ENCODE measurements at places on chromosomes 6 and 20. TPM values are rescaled to one million over a fixed set of nuclear protein-coding genes. Genes with fewer than 3 reads are reported as not detected.

PDE7B gene
- total RNA-seq = 7.1 TPM

CAP2 gene
- total RNA-seq = 21.3 TPM

GGTLC1 gene
- total RNA-seq = not detected

TTLL9 gene
- total RNA-seq = not detected

EEF1A2 gene
- 32.6 TPM for total RNA-seq

ENPP5 gene
- total RNA-seq = 2.0 TPM

OR2B6 gene
- not detected for total RNA-seq

BNIP5 gene
- not detected for total RNA-seq

CALHM4 gene
- not detected for total RNA-seq

SULF2 gene
- total RNA-seq = 1.9 TPM

KCNB1 gene
- 0.05 TPM for total RNA-seq

GABRR1 gene
- not detected for total RNA-seq

SCAND1 gene
- total RNA-seq = 65.0 TPM

SLC17A2 gene
- not detected for total RNA-seq

NDUFAF5 gene
- total RNA-seq = 30.5 TPM

PTGIS gene
- total RNA-seq = 0.16 TPM

PI16 gene
- not detected for total RNA-seq

EYA2 gene
- total RNA-seq = not detected

ANKRD66 gene
- total RNA-seq = not detected

POM121L2 gene
- total RNA-seq = not detected

PBOV1 gene
- not detected for total RNA-seq

SYCP2L gene
- total RNA-seq = 5.6 TPM

MANEA gene
- 10.6 TPM for total RNA-seq

SLC22A16 gene
- total RNA-seq = not detected

LAMA2 gene
- total RNA-seq = 1.3 TPM

MTFR2 gene
- total RNA-seq = 2.7 TPM

ABHD16B gene
- total RNA-seq = not detected

ZSWIM3 gene
- 3.4 TPM for total RNA-seq

OR2H2 gene
- total RNA-seq = not detected

SCRT2 gene
- not detected for total RNA-seq

FABP7 gene
- 202 TPM for total RNA-seq

CCDC170 gene
- total RNA-seq = not detected

OPRL1 gene
- total RNA-seq = 3.2 TPM

FERMT1 gene
- 6.7 TPM for total RNA-seq

KCNQ5 gene
- total RNA-seq = 24.1 TPM

MYCT1 gene
- 0.11 TPM for total RNA-seq

EPPIN gene
- total RNA-seq = not detected

CDK19 gene
- total RNA-seq = 10.6 TPM

LHFPL5 gene
- total RNA-seq = not detected

Measured in SK-MEL-5 (cell line).